ENCODE measurements at places on chromosomes 3 and 15.
A peak's percentile ranks its signal among the peaks of the same experiment; 100 is the strongest.

GRCh38 chr3:128322030-128323022 is 144.4 kb downstream of the DNAJB8 start:
- peak; percentile 79 for DNase-seq

DNA sequence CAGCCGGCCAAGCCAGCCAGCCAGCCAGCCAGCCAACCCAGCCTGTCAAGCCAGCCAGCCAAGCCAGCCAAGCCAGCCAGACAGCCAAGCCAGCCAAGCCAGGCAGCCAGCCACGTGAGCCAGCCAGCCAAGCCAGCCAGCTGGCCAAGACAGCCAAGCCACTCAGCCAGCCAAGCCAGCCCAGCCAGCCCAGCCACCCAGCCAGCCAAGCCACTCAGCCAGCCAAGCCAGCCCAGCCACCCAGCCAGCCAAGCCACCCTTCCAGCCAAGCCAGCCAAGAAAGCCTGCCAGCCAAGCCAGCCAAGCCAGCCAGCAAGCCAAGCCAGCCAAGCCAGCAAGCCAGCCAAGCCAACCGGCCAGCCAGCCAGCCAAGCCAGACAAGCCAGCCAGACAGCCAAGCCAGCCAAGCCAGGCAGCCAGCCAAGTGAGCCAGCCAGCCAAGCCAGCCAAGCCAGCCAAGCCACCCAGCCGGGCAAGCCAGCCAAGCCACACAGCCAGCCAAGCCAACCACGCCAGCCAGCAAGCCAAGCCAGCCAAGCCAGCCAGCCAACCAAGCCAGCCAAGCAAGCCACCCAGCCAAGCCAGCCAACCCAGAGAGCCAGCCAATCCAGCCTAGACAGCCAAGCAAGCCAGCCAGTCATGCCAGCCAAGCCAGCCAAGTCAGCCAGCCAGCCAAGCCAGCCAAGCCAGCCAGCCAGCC is 199.5 kb downstream of the GOLGA6L6 start:
- DNase-seq, result no peak

- DNase-seq, result no peak
These were observed 17.6 kb downstream of the ARIH1 start for GRCh38 chr15:72491768-72492167.

- no peak for DNase-seq
These were observed 513.3 kb upstream of the CFAP20DC start for GRCh38 chr3:59563072-59563605.

DNA sequence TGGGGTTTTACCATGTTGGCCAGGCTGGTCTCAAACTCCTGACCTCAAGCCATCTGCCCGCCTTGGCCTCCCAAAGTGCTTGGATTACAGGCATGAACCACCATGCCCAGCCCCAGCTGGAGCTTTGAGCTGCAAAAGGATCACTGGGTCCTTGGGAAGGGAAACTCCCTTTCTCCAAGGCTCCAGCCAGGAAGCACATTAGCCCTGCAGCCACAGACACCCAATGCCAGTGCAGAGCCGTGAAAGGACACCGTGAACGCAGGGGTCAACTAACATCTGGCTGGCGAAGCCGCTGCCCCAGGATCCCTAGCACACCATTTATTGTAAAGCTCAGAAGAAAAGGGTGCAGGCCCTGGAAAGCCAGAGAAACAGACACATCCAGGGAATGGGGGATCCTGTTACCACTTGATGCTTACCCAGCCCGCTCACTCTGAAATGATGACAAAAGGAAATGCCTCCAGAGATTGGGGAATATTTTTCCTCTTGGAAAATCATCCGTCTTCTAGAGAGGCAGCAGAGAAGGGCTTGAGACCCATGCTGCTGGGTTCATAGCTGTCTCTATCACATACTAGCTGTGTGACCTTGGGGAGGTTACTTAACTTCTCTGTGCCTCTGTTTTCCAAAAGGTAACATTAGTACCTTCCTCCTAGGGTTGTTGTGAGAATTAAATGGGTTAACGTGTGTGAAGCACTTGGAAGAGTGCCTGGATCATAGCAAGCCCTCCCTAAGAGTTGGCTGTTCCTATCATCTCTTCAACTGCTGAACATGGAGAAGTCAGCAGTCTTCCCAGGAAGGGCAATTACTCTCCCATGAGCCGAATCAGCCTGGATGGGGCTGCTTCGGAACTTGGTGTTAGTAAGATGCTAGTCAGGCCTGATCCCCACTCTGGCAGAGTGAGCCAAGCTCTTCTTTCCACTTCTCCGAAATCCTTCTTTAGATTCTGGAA is 40.8 kb downstream of the LMCD1 start:
- DNase-seq, result no peak

- DNase-seq, result no peak
These were observed 681.4 kb downstream of the MCTP2 start for GRCh38 chr15:94912760-94913159.

GRCh38 chr3:113277414-113277813 is 66.1 kb downstream of the BOC start:
- DNase-seq, result no peak

DNA sequence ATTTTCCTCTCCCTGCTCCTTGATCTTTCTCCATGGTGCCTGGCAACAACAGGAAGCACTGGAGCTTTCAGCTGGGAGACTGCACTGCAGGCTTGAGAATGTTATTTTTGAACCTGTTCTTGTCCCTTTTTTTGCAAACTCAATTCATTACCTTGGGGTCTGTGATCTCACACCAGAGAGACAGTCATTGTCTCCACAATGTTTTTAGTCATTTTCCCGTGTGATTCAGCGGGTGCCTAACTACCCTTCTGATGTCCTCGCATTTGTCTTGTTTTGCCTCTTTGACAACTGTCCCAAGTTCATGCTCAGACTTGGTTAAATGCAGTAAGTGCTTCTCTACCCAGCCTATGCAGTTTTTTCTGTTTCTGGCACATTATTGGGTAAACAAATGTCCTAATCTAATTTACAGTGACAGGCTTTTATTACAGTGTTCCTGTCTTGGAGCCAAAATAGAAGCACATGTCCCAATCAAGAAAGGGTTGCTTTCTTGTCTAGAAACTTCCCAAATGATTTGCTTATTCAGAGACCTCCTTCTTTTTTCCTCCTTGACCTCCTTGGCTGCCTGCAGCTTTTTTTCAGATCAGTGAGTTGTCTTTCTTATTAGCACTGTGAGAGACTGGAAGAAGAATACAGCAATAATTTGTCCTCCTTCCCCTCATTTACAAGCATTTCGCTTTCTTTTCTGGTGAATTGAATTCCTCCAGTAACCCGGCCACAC is 162.4 kb downstream of the NSUN3 start:
- DNase-seq, result no peak

DNA sequence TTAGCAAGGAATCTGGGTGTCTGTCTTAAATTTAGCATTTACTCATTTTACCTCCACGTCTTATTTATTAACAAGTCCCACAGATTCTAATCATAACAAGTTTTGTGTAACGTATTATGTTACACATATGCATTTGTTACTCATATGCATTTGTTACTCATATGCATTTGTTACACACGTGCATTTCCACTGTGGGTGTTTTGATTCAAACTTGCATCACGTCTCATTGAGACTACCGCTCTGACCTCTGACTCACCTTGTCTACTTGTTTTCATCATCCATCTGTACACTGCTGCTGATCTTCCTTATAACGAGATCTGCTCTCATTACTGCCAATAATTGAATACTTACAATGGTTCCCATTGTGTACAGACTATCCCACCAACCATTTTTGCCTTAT is 1141.4 kb downstream of the TBL1XR1 start:
- no peak for DNase-seq

DNA sequence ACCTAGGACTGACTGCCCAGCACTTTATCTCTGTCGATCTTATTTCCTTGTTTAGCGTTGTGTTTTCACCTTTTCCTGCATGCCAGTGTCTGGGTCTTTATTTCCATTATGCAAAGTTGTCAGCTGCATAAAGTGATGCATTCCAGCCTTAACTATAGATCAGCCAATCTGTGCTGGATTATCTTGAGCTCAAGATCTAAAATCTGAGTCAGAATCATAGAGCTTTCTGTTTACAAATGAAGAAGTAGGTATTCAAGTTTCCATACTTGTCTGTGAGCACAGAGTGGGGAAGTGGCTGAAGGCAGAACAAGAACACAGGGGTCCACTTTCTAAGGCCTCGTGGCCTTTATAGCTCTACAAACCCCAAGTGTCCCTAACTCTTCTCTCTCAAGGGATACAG is 82.4 kb upstream of the PLCL2 start:
- no peak for DNase-seq

DNA sequence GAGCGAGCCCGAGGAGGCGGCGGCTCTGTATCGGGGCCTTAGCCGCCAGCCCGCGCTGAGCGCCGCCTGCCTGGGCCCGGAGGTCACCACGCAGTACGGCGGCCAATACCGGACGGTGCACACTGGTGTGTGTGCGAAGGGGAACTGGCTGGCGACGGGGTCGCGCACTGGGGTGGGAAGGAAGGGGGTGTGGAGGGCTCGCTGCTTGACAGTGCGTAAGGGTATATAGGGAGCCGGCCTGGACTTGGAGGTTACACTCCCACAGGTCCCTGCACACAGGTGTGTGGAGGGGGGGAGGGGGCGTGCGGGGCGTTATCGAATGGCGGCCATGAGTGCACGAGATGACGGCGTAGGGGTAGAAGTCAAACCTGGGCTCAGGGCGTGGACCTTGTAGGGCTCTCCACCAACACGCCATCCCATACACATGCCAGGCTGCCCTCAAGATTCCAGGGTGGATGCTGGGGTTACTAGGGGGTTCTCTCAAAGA is 389 bp downstream of the APEH start:
- DNase-seq, result no peak

DNA sequence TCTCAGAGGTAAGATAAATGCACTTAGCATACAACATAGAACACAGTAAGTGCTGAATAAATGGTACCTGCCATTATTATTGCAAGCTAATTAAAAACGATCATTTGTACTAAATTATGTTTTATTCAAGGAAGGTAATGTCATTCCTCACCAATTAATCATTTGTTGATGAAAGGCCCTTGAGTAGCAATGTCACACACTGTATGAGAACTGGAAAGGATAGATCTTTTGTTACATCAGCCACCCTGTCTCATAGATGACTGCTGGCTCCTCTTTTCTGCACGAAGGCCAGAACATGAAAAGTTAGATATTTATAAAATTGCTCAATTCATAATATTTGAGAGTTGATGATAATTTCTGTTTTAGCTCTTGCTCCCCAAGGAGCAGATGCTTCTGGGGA is 415.4 kb downstream of the RBMS3 start:
- DNase-seq, result no peak

- no peak for DNase-seq
These were observed 71.0 kb downstream of the FILIP1L start for GRCh38 chr3:100043271-100043670.

Measured in CD4-positive, alpha-beta T cell treated with Interleukin-17A for 4 hours (primary cell).